Activated T-cell treated with anti-CD3 and anti-CD28 coated beads for 24 hours (primary cell): ENCODE measurements at places on chromosomes 7 and 10.

DNA sequence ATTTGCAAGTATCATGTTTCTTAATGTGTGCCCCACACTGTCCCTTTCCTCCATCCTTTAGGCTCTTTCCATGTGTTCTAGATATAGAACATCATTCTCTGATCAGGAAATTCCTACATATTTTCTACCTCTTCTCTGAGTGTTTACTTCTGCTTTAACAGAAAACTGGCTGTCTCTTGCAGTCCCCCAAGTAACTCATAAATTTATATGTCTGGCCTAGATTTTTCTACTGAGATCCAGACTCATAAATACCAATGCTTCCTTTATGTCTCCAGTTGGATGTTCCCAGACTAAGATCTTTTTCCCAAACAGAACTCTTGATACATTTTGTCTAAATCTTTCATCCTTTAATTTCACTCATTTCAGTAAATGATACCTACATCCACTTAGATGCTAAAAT is 181.8 kb downstream of the CDK14 start:
- no peak for DNase-seq

- no peak for DNase-seq
These were observed 2.5 kb downstream of the ADAMTS14 start for GRCh38 chr10:70674560-70675495.

DNA sequence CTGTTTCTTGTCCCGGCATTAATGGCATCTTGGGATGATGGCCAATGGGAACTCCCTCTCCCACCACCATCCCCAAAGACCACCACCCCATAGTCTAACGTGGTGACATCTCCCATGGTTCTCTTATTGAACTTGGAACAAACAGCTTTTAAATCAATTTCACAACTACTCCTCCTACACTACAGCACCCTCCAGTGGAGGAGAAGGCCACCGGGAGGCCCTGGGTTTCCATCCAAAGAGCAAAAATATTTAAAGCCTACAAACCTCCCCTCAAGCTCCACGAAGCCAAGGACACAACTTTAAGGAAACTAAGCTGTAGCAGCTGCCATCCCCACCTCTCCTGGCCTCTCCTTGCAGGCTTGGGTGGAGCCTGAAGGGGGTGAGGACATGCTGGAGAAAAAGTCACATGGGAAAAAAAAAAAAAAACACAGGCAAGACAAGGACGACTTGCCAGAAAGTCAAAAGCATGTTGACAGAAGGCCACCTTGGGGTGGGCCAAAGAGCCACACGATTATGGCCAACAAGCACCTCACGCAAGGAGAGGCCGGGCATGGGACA is 94.0 kb upstream of the LANCL2 start:
- no peak for DNase-seq

DNA sequence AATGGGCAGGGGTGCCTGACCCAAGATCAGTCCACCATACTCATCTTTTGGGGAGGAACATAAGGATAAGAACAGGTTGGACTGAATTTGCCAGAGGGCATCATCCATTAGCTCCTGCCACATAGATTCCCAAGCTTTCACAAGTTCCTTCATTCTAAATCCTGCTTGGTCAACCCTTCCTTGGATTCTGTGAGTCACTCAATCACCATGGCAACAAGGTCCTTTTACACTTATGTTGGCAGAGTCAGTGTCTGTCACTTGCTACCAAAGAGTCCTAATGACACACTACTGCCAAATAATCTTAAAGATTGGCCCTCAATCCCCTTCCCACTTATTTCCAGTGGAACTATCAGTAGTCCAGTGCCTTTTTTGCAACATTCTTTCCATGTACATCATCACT is 5.0 kb upstream of the LGI1 start:
- no peak for DNase-seq

DNA sequence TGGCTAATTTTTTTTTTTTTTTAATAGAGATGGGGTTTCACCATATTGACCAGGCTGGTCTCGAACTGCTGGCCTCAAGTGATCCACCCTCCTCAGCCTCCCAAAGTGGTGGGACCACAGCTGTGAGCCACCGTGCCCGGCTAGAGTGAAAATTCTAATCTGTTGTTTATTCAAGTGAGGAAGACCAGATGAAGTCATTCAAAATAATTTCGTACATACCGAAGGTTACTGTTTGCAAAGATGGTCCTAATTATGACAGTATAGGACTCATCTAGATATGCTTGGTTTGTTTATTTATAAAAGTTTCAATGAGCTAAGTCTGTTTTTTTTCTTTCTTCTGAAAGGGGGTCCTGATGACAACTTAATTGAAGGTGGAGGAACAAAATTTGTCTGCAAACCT is 376.8 kb downstream of the EXOC4 start:
- no peak for DNase-seq

- no peak for DNase-seq
These were observed 146.0 kb downstream of the SND1 start for GRCh38 chr7:127798023-127798422.

DNA sequence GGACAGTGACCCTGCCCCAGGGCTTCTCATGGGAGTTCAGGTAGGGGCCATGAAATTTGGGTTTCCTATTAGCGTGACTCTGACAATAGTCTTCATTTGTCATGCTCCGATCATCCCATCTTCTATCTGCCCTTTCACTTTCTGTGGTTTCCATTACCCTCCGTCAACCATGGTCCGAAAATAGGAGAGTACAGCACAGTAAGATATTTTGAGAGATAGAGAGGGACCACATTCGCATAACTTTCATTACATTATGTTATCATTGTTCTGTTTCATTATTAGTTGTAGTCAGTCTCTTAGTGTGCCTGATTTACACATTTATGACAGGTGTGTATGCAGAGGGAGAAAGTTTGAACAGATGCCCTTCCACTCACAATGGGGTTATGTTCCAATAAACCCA is 649.2 kb downstream of the SDK1 start:
- no peak for DNase-seq

DNA sequence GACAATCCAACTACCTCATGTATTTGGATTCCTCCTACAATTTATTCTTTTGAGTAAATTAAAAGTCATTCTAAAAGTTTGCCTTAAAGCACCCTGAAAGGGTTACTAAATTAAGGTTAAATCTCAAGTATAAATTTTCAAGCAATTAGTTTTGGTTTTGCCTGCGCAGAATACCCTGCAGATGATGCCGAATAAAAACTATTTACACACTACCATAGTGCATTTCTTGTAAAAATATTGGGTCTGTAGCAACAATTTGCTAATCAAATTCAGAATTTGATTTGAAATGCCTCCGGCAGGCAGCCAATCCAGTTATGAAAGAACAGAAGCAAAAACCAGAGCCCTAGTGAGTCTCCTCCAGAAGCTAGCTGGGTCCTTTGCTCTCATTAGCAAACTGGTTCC is 122.2 kb downstream of the TWIST1 start:
- DNase-seq, result no peak

GRCh38 chr10:3780771-3781467 is 4.1 kb downstream of the KLF6 start:
- no peak for DNase-seq

DNA sequence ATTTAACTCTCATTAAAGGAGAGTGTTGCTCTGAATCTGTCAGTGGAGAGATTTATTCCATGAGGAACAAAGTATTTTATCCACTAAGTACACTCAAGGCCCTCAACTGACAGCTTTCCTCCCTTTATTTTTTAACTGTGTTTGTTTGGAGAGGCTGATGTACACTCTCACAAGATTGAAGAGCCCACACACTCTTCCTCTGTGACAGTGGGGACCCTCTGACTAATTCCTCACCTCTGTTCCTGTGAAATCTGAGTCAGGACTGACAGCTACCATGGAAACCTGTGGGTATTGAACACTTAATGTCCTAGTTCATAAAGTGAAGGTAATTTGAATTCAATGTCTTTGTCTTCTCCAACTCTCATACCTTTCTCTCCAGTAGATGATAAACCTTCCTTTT is 189.8 kb upstream of the PITRM1 start:
- no peak for DNase-seq

GRCh38 chr7:35869810-35870209 is 69.0 kb downstream of the SEPTIN7 start:
- no peak for DNase-seq

DNA sequence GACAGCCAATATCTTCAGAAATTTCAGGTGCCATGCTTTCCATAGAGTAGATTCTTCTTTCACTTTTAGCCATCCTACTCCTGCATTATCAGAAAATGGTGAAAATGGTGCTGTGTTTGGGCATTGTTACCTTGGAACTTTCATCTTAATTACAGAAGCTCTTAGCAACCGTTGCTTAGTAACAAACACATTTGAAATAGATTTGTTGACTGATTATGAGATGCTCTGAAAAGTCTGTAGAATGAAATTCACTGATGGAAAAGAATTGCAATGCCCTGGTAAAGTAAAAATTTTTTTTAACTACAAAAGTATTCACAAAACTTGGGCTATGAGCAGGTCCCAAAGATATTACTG is 249.3 kb upstream of the NEBL start:
- DNase-seq, result no peak

- DNase-seq, result no peak
These were observed 205.2 kb downstream of the GLRX3 start for GRCh38 chr10:130341356-130341755.

DNA sequence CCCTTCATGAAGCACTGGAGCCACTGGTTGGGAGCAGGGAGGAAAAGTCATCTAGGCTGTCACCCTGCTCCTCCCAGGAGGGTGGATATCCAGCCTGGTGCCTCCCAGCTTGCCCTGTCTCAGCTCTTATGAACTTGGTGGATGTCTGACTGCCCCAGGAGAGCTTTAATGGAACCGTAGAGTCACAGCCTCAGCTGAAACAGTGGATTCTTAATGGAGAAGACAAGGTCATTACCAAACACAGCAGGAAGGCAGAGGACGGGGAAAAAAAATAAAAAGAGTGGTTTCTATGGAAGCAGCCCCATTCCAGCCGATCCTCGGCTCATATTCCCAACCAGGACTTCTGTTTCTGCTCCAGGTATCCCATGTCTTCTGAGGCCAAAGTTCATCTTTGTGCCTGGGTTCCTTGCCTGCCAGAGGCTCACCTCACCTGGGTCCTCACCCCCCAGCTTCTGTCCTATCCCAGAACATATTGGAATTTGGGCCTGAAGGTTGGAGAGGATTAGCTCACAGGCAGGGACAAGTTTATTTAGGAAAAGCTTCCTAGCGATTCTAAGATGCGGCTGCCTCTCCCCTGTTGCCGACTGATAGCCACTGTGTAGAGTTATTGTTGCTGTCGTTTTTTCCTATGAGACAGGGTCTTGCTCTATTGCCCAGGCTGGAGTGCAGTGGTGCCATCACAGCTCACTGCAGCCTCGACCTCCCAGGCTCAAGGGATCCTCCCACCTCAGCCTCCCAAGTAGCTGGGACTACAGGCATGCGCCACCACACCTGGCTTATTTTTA is 15.6 kb downstream of the CCL26 start:
- DNase-seq, result no peak

GRCh38 chr7:151126491-151127137 is 40.3 kb downstream of the AGAP3 start:
- no peak for DNase-seq

DNA sequence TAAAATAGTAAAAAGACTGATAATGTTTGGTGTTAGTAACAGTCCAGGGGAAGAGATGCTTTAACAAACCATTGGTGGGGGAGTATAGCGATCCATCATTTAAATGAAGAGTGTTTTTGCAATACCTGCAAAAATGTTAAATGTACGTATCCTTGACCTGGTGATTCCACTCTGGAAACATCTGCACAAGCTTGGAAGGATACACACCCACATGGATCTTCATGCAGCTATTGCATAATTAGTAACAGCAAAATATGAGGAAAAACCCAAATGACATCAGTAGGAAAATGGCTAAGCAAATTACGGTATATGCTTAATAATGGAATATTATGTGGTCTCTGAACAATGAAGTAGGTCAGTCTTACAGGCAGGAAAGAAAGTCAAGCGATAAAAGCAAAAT is 20.5 kb downstream of the WNT2 start:
- no peak for DNase-seq

- no peak for DNase-seq
These were observed 108.1 kb upstream of the FAM133B start for GRCh38 chr7:92698237-92698841.

GRCh38 chr10:90650858-90651257 is 207.0 kb downstream of the HTR7 start:
- DNase-seq, result no peak

DNA sequence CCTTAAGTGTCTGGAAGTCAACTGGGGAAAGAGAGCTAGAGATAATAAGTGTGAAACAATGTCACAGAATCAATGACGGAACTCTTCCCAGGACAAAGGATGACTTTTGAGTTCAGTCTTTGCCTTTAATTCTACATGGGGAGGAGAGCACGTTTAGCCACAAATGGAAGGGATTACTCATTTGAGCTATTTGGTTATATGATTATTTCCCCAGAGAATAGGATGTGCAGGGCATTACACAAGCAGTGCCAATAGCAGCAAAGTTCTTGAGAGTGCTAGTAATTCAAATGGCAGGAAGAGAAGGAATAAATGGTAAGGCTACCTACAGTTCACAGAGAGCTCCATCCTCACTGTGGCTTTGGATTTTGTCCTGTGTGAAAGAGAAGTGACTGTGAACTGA is 6.0 kb downstream of the EGFR start:
- no peak for DNase-seq

- DNase-seq, result peak; percentile 43
These were observed 33.8 kb downstream of the SPAG6 start for GRCh38 chr10:22379059-22379458.

DNA sequence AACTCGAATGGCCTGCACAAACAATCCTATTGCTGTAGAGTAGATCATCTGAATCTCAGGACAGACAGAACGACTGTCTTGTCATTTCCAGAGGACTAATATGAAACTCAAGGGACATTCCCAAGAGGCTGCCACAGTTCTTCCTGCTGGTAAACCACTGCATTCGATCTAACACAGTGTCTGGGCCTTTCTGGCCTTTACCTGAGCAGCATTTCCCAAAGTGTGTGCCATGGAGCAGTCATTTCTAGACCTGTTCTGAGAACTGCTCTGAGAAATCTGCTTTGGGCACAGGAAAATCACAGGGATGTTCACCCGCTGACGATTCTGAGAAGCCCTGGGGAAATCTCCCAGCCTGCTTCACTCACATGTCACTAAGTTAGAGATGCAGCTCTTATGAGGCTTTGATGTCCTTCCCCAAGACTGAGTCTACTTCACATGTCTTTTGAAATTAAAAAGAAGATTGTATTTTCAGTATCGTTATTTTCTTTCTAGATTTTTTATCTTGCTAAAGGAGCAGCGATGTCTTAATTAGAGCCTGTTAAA is 18.4 kb downstream of the GPNMB start:
- no peak for DNase-seq

- no peak for DNase-seq
These were observed 62.1 kb upstream of the SHH start for GRCh38 chr7:155874411-155874810.

DNA sequence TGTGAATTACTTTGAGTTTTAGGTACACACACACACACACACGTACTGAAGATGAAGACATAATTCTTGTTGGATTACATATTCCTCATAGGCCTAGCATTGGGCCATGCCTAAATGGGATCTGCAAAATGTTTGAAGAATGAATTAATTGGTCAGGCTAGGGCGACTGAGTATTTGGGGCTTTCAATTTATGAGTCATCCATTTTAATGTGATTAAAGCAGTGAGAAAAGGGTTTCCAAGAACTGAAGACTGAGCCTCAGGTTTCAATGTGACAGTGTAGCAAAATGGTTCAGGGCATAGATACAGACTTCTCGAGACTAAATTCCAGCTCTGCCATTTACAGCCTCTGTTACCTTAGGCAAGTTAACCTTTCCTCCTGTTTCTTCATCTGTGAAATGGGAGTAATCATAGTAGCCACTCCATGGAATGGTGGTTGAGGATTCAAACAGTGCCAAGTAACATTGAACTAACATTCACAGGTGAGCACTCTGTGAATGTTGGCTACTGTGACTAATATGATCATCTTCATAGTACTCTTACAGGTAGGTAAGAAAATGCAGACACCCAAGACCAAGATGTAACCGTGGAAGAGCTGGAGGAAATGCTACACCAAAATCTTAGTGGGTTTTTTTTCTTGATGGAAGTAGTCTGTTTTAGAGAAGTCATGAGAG is 7.6 kb downstream of the BPGM start:
- DNase-seq, result no peak
